GM20000 (cell line): ENCODE measurements at places on chromosomes 6 and 20.

DNA sequence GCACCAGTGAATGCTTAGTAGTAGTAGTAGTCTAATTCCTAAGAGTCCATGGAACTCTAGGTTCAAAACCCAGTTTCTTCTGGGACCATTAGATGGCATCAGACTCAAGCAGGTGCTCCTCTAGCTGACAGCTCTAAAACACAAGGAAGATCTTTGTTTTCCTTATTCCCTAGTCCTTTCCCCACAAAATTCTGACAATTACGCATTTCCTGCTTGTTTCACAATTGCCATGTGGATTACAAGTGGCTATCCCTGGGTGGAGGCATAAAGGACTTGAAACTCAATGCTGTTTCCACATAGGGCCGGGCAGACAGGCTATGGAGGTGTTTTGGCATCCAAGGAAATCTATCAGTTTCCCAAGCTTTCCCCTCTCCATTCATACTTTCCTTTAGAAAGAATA is 9.2 kb upstream of the HLA-DOB start:
- no peak for DNase-seq

DNA sequence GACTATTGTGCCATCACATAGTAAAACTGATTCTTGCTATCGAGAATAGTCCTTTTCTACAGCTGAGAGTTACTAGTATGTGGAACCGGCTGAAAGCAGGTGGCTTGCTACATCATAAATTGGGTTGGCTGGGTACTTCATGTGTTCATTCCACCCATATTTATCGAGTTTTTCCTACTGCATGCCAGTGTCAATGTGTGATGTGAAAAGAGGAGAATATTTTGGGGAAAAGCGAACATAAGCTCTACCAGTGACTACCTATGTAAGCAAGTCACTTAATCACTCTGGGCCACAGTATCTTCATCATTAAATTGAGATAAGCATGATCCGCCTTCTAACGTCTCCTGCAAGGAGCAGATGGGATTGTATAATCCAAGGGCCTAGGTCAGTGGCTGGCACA is 61.0 kb downstream of the TSHZ2 start:
- DNase-seq = no peak

DNA sequence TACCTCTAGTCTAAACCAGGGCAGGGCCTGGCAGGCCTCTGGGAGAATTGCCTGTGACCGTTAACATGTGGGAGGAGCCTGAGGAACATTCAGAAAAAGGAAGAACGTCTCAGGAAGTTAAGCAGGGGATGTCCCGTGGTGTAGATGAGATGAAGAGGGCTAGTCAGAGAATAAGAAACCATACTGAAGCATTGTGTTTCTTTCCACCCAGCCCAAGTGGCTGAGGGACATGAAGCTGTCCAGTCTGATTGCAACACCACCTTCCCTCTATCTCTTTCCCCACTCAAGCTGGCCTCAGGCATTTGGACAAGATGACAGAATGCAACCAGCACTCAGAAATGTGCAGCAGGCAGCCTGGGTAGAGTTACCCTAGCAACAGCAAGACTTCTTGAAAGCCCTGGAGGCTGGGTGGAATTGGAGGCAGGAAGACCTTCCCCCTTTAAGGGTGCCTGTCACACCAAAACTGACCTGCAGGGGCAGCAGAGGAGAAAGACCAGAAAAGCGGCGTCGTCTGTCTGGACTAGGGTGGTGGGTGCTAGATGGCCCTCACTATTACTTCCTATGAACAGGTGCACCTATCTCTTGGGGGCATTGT is 186.1 kb downstream of the UNC5CL start:
- DNase-seq = peak; percentile 15

GRCh38 chr20:21235484-21236445 is 67.4 kb upstream of the XRN2 start:
- peak; percentile 56 for DNase-seq

- DNase-seq = no peak
Observed at GRCh38 chr20:24768201-24768636, 180.8 kb upstream of the CST7 start.

DNA sequence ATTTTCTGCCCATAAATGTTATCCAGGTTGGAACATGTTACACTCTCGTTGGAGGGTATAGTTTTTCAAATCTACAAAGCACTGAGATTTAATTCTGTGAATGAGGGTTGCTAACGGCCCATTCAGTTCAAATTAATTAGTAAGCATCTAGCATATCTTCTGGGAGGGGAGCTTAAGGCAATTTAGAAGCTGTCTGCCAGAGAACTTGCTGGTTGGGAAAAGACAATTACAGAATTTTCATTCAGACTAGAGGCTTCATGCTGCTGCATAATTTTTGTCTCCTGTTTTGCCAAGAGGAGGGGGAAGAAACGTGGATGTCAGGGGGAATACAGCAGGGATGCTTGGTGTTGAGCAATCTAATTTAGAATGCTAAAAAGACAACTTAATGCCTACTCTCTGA is 268.3 kb upstream of the FAM83B start:
- no peak for DNase-seq

DNA sequence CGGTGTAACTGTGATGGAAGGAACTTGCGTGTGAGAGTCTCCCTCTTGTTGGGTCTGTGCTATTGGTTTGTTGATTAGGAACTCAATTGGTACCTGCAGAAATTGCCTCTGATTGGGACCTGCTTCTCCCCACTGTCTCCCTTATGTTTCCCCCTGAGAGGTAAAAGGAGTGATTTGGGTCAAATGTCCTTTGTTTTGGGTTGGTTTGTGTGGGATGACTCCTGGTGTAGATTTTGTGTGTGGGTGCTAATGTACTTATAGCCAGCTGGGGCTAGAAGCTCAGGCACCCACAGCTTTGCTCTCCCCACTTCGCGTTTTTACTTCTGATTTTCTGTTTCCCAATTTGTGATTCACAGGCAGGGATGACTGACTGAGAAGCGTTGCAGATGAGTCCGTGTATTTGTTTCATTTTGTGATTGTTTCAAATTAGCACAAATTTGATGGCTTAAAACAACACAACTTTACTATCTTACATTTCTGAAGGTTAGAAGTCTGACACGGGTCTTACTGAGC is 79.1 kb downstream of the UTRN start:
- DNase-seq = no peak

DNA sequence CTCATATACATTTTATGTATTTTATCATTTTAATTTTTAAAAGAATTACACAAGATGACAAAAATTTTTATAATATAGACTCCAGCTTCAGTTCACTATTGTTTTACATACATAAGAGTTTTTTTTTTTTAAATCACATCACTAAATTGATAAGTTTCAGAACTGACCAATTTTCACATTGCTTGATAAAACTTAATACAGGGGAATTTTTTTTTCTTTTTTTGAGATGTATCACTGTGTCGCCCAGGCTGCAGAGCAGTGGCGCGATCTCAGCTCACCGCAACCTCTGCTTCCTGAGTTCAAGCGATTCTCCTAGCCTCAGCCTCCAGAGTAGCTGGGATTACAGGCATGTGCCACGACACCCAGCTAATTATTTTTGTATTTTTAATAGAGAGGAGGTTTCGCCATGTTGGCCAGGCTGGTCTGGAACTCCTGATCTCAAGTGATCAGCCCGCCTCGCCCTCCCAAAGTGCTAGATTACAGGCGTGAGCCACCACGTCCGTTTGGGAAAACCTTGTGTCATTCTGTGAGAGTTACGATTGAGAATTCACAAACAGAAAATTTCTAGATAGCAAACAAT is 36.6 kb upstream of the BTN3A2 start:
- DNase-seq = no peak

- DNase-seq = no peak
Observed at GRCh38 chr6:161815965-161816364, 542.1 kb upstream of the AGPAT4 start.

- peak; percentile 42 for DNase-seq
Observed at GRCh38 chr6:132483779-132484679, 28.9 kb downstream of the STX7 start.

GRCh38 chr6:159609652-159610178 is 83.3 kb downstream of the SOD2 start:
- no peak for DNase-seq

DNA sequence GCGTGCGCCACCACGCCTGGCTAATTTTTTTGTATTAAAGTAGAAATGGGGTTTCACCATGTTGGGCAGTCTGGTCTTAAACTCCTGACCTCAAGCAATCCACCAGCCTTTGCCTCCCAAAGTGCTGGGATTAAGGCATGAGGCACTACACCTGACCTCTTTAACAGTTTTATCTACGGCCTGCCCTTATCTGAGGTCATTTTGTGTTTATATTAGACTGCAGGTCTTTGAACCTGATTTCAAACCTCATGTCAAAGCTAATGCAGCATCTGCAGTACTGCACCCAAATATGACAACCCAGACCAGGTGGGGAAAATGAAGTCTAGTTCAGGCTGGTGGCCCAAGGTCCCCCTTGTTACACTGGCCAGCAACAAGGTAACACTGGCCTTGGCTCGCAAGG is 89.3 kb upstream of the ARMC2 start:
- no peak for DNase-seq

DNA sequence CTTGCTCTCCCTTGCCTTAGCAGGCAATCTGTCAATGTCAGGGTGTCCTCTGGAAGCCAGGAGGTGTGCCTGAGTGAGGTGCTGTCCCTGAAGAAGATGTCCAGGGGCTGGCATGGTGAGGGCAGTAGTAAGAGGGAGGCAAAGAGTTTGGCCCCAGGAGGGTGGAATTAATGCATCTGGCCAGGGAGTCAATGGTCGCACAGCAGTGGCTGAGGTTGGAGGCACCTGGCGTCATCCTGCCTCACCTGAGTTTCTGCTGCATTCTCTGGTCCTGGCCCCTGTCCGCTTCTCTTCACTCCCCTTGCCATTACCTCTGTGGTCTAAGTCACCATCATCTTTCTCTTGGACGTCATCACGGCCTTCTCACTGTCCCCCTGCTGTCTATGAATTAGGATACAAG is 206.6 kb downstream of the ZMYND8 start:
- DNase-seq = no peak

GRCh38 chr6:75230484-75231325 is 12.9 kb downstream of the COX7A2 start:
- peak; percentile 12 for DNase-seq

- DNase-seq = no peak
Observed at GRCh38 chr20:37361336-37361735, 15.4 kb downstream of the SRC start.

DNA sequence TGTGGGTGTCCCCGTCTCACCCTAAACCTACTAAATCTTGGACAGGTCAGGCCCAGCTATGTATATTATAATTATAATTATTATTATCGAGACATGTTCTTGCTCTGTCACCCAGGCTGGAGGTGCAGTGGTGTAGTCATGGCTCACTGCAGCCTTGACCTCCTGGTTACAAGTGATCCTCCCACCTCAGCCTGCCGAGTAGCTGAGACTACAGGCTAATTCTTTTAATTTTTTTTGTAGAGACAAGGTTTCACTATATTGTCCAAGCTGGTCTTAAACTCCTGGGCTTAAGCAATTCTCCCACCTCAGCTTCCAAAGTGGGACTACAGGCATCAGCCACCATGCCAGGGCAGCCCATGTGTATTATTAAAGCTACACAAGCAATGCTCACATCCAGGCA is 10.5 kb downstream of the ADGRF1 start:
- no peak for DNase-seq

- DNase-seq = no peak
Observed at GRCh38 chr6:38261626-38262025, 378.1 kb downstream of the BTBD9 start.

GRCh38 chr6:121334299-121335086 is at the start of gene TBC1D32:
Gene TBC1D32, minus strand, starts transcription at chr6:121334480. Its CDS starts 50 bp downstream, at chr6:121334430.
- peak; percentile 85 for DNase-seq

GRCh38 chr6:38656896-38657295 is 17.2 kb upstream of the BTBD9 start:
- DNase-seq = peak; percentile 36

- no peak for DNase-seq
Observed at GRCh38 chr6:11232770-11233626, 530 bp upstream of the NEDD9 start.

- no peak for DNase-seq
Observed at GRCh38 chr6:20812776-20813175, 278.5 kb downstream of the CDKAL1 start.

GRCh38 chr6:145643760-145644159 is 91.6 kb downstream of the EPM2A start:
- no peak for DNase-seq

DNA sequence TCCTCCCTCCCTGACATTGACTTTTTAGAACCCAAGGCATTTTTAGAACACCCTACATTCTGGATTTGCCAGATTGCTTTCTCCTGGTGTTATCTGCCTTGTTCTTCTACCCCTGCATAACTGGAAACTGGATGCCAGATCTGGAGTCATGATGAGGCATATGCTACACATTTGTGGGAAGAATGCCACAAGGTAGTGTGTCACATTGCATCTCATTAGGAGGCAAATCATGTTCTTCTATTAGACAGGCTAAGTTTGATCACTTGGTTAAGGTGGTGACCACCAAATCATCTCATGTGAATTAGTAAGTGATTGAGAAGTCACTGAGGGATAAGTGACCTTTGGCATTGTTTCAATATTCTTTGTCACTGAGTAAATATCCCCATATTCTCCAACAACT is 12.9 kb upstream of the NKX2-2 start:
- no peak for DNase-seq

GRCh38 chr20:37337208-37337991 is 8.5 kb upstream of the SRC start:
- DNase-seq = no peak

- no peak for DNase-seq
Observed at GRCh38 chr6:4870821-4871494, 94.8 kb downstream of the CDYL start.

GRCh38 chr6:6452002-6452401 is 131.5 kb upstream of the F13A1 start:
- no peak for DNase-seq

- DNase-seq = no peak
Observed at GRCh38 chr6:134477991-134478635, 160.2 kb upstream of the SGK1 start.

DNA sequence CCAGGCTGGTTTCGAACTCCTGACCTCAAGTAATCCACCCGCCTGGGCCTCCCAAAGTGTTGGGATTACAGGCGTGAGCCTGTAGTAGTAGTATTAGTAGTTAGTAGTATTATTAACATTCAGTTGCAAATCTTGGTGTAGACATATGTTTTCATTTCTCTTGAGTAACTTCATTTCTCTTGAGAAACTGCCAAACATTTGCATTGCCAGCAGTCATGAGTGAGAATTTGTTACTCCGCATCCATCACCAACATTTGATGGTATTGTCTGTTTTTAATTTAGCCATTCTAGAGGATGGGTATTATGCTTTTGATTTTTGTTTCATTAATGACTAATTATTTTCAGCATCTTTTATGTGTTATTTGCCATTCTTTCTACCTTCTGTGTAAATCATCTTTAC is 1.5 kb upstream of the ERVFRD-1 start:
- no peak for DNase-seq

- DNase-seq = no peak
Observed at GRCh38 chr6:119314885-119315272, 34.7 kb downstream of the MAN1A1 start.
